Epithelial cell of proximal tubule (primary cell): ENCODE measurements at places on chromosomes 1 and 21. TPM values are rescaled to one million over a fixed set of nuclear protein-coding genes. Genes with fewer than 3 reads are reported as not detected.

GJB3 gene
- 25.0 and 40.6 TPM in 2 replicates for total RNA-seq

ALX3 gene
- not detected in 2 replicates for total RNA-seq

CRB1 gene
- total RNA-seq, result 0.06 TPM in 1 of 2 replicates, not detected in the other

TP73 gene
- not detected in 2 replicates for total RNA-seq

PALMD gene
- total RNA-seq, result 1.4 TPM in 1 of 2 replicates, not detected in the other

KRTAP7-1 gene
- not detected in 2 replicates for total RNA-seq

SPRR2E gene
- not detected in 2 replicates for total RNA-seq

- no peak for DNase-seq
Observed at GRCh38 chr1:223556414-223557129, 108.9 kb downstream of the CAPN8 start.

DNA sequence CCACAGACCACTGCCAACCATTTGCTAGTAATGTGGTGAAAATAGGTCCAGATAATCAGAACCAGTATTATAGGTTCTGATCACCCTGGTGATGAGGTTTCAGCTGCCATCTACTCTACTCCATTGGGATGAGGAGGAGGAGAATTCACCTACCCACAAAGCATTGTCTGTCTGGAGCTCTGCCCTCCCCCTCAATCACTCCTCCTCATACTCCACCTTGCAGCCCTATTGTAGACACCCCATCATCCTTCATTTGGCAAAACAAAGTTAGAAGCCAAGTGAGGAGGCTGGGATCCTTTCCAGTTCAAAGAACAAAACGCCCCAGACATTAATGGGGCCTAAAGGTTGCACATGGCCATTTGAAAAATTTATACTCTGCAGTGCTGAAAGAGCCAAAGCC is 157.4 kb upstream of the L1TD1 start:
- no peak for DNase-seq

GRCh38 chr1:167697667-167698141 is 24.1 kb upstream of the MPZL1 start:
- DNase-seq, result no peak

DNA sequence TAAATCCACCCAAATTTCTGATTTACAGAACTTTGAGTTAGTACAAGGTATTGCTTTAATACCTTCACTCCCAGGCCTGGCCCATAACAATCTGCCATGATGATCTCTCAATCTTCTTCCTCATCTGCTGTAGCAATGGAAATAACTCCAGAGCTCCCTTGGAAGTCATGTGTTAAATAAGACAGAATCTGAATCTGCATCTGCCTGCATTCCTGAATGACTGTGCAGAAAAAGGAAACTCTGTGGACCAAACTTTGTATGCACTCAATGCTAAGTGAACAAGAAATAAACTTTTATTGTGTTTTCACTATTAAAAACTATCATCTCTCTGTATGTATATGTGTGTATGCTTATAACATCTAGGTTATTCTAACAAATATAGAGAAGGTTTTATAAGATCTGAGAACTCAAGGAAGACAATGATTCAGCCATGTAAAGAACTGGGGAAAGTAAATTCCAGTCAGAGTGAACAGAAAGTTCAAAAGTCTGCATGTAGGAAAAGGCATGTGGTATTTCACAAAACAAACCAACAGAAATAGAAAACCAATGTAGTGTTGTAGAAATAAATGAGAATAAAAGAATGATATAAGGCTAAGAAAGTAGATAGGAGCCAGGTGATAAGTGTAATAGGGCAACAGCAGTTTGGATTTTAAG is 390.2 kb downstream of the USH2A start:
- DNase-seq, result no peak

DNA sequence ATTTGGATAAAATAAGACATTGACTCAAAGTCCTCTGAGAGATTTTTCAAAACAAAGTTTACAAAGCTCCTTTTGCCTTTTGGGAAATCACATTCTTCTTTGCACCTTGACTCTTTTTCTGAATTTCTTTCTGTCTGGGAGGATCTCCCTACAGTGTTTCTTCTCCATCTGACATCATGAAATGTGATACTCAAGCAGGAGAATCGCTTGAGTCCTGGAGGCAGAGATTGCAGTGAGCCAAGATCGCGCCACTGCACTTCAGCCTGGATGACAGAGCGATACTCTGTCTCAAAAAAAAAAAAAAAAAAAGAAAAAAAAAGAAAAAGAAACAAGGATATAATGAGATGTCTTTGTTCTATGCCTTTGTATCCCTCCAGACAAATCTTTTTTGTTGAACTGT is 13.3 kb upstream of the GRIK1 start:
- DNase-seq, result no peak

DNA sequence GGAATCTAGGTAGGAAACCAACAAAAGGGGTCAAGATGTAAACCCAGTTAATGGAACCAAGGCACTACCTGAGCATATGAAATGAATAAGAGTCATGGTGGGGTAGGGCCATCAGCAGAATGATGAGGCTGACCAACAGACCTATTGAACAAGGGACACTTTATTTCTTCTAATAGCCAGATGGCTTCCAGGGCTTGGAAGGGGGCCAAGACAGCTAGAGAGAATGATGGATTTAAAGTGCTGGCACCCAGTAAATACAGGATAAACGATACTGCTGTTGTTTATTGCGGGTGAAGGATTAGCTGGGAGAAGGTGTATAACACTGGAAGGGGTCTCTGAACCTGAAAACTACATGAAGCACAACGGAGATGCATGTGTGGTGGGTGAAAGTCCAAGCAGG is 15.6 kb downstream of the DDAH1 start:
- DNase-seq, result no peak

DNA sequence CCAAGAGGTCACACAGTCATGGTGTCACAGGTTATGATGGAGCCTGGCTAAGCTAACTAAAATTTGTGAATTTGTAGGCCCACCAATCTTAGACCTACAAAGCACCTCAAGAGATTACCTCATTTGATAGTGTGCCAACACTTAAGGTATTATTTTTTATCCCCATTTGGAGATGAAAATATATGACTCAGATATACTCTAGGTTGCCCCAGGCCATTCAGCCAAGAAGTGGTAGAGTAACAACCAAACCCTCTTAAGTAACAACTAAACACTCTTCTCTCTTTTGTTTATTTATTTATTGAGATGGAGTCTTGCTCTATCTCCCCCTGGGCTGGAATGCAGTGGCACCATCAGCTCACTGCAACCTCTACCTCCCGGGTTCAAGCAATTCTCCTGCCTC is 14.3 kb downstream of the NPL start:
- DNase-seq, result no peak

DNA sequence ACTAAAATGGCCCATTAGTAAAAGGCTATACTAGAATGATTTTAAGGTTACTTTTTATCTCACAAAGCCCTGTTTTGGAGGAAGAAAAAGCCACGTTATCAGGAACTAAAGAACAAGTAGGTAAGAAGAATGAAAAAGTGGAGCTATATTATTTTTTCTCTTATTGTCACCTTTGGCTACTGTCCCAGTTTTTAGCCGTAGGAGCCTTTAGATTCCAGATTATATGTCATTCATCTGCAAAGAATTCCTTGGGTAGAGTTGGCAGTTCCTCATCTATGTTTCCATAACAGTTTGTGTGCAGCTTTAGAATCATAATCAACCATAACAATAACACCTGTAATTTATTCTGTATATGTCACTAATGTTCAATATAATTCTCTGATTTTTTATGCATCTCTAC is 83.8 kb downstream of the TPR start:
- DNase-seq, result no peak

DNA sequence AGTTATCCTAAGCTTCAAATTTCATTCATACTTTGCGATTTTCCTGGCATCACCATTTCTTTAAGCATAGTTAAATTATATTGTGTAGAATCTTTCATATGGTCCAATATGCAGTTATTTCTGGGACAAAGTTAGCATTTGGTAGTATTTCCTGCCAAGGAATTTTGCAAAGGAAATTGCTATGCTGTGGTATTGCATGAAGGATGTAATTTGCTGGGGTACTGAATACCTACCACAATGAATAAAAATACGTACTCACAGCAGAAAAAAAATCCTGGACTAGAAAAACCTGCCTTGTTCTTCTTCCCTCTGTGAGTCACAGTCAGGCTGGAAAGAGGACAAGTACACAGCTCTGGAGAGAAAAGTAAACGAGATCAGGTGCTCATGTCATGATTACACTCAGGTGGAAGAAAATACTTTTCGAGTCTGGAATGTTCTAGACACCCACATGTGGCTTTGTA is 241.2 kb downstream of the PTBP2 start:
- no peak for DNase-seq

- DNase-seq, result no peak
Observed at GRCh38 chr21:46503922-46504550, 45.3 kb downstream of the DIP2A start.
